ENCODE measurements at places on chromosomes 11 and 22.

DNA sequence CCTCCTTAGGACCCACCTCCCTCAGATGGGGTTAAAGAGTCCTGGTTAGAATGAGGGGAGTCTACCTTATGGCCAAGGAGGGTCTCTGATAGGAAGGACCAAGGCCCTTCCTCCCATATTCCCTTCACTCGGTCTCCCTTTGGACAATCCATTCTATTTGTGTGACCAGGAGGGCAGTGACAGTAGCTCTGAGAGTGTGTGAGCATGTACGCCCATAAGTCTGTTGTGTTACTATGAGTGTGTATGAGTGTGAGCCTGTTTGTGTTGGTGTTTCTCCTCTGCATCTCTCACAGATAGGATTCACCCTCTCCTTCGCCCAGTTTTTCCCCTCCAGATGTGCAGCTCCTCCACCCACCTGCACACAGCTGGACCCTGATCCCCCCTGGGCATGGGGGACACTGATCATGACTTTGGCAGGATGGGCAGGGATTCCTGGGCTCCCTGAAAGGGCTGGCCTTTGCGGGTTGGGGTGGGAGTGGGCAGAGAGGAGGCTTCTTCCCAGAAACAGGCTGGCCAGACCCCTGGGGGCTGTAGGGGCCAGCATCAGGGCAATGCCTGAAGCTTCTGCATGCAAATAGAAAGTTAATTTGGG, 14.5 kb downstream of the PHLDB1 start:
- DNase-seq, result no peak

GRCh38 chr11:60957188-60957587, 5.2 kb upstream of the SLC15A3 start:
- no peak for DNase-seq

DNA sequence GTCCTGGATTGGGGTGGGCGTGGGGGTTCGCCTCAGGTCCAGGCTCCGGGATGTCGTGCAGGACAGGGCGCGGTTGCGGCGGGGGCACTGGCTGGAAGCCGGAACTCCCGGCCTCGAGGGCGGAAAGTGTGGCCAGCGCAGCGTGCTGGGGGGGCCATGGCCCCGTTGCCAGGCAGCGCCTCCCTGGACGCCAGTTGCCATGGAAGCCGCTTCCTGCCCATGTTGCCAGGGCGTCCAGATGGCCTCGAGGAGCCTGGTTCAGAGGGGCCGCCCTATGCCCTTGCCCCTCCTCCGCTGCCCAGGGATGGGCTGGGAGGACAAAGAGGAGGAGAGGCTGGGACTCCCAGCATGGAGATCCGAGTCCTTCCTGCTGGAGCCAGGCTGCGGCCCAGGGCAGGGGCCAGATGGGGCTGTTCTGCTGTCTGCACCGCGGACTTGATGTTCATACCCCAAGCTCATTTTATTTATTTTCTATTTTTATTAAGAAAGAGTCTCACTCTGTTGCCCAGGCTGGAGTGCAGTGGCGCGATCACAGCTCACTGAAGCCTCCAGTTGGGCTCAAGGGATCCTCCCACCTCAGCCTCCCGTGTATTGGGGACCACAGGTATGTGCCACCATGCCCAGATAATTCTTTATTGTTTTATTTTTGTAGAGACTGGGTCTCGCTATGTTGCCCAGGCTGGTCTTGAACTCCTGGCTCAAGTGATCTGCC, 4.6 kb upstream of the CCDC188 start:
- peak; percentile 51 for DNase-seq

DNA sequence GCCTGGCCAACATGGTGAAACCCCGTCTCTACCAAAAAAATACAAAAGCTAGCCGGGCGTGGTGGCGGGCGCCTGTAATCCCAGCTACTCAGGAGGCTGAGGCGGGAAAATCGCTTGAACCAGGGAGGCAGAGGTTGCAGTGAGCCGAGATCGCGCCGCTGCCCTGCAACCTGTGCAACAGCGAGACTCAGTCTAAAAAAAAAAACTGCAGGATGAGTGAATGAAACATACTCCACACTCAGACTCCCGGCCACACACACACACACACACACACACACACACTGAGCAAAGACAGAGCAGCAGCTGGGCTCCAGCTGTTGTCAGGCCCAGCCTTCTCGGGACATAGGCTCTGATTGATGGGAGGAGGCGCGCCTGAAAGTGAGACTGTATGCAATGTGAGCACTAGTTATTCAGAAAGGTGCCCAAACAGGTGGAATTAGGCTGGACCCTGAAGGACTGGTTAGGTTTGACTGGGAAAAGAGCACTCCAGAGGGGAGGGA, 1.5 kb upstream of the PLEKHA7 start:
- DNase-seq, result no peak

GRCh38 chr11:6258571-6259081, 1.0 kb upstream of the CCKBR start:
- DNase-seq, result no peak

GRCh38 chr22:38505541-38506117, 482 bp downstream of the DDX17 start:
- no peak for DNase-seq

- DNase-seq, result no peak
These were observed 32.8 kb downstream of the MYEOV start for GRCh38 chr11:69326622-69327219.

GRCh38 chr11:27545946-27546345, 39.4 kb upstream of the LIN7C start:
- DNase-seq, result no peak

DNA sequence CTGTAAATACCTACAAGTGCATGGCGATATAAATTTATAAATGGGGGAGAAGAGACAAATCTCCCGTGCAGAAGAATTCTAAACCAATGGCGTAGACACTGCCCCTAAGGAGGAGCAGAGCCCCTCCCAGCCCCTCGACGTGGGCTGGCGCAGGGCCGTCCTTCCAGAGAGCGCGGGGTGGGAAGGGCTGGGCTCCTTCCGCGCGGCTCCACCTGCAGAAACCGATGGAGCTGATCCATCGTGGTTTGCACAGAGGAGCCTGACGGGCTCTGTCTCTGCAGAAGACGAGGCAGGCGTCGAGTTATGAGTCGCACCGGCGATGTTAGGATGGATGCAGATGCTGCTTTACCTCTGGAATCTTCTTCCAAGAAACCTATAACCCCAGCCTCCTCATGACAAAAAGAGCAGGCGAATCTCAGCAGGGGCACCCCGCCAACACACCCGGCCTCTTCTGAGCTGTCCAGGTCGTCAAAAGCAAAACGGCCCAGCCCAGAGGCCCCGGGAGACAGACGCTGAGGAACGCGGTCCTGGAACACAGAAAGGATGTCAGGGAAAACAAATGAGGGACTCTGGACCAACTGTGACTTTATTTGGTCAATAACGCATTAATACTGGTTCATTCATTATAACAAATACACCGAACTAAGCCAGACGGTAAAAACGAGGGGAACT, 11.0 kb upstream of the B4GALNT4 start:
- DNase-seq, result no peak

GRCh38 chr11:1015826-1016545, 20.5 kb downstream of the MUC6 start:
- DNase-seq, result no peak

DNA sequence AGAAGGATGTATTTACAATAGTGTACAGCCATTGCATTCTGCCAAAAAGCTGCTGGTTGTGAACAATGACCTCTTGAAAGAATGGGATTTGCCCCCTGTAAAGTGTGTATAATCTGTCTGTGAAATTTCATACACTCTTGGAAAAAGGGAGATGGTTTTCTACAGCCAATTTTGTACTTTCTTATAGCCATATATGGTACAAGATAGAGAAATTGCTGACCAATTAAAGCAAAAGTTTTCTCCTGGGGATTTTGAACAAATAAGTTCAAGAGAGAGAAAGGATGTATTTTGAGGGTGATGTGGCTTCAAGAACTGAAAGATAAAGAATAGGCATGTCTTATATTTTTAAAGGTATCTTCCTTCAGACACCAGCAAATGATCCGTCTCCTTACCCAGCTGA, 211.0 kb downstream of the NAV2 start:
- no peak for DNase-seq

GRCh38 chr22:24090581-24090980, 79.5 kb downstream of the CABIN1 start:
- no peak for DNase-seq

Measured in cerebellar nuclear complex (tissue), 1 donor.